ENCODE measurements at places on chromosomes 2 and 18. TPM values are rescaled to one million over a fixed set of nuclear protein-coding genes. Genes with fewer than 3 reads are reported as not detected.

DNA sequence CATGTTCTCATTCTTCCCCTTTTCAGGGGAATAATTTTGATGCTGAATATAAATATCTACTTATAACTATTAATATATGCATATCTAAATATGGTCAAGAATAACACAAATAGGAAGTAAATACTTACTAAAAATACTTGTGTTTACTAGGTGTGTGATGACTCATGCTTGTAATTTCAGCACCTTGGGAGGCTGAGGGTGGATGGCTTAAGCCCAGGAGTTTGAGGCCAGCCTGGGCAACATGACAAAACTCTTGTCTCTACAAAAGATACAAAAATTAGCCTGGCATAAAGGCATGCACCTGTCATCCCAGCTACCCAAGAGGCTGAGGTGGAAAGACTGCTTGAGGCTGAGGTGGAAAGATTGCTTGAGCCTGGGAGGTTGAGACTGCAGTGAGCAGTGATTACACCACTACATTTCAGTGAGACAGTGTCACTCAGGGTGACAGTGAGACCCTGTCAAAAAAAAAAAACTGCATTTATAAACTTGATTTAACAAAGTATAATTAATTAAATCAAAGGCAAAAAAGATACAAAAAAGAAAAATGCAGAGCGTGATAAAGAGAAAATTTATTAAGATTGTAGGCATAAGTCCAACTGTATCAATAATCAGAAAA lies 703.1 kb upstream of the VRK2 start:
- no peak for DNase-seq

GRCh38 chr2:61210332-61210981 lies 48.5 kb downstream of the C2orf74 start:
- no peak for DNase-seq

DNA sequence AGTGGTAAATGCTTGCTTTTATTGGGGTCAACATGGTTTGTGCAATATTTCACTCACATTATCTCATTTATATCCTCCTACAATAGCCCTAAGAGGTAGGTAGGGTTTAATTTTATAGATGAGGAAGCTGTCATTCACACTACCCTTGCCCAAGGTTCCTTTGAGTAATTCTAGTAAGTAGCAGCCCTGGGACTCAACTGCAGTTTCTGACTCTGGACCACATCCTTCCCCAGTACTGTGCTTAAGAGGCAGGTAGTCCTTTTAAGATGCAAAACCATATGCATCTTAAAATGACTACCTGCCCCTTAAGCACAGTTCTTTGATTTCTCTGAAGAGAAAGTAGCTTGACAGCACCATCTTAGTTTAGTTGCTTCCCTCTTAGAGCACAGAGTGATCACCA lies 15.7 kb upstream of the NT5C1B start:
- DNase-seq: no peak

- no peak for DNase-seq
These were observed 1.3 kb upstream of the BAZ2B start for GRCh38 chr2:159617646-159618045.

- DNase-seq: peak; percentile 87
These were observed 3.6 kb downstream of the GPC1 start for GRCh38 chr2:240438810-240439697.

The TRIM43 gene
- not detected for total RNA-seq

Data from psoas muscle (tissue), 8 donors.